Activated CD4-positive, alpha-beta memory T cell treated with anti-CD3 and anti-CD28 coated beads, Interleukin-2, amount 10 ng/mL, durations not matched to agents 7 days and 5 days (primary cell): ENCODE measurements at places on chromosomes 5 and 9. TPM values are rescaled to one million over a fixed set of nuclear protein-coding genes. Genes with fewer than 3 reads are reported as not detected.

GADD45G gene
- 40.4 TPM for total RNA-seq

ANKRD34B gene
- not detected for total RNA-seq

SLC6A19 gene
- total RNA-seq = not detected

KIF4B gene
- total RNA-seq = not detected

FANCG gene
- 100 TPM for total RNA-seq

PAPPA gene
- total RNA-seq = not detected

ORM1 gene
- not detected for total RNA-seq

PCDHGA4 gene
- total RNA-seq = 0.10 TPM

SCGB3A2 gene
- total RNA-seq = not detected

CD14 gene
- total RNA-seq = 0.23 TPM

PCDHGC3 gene
- total RNA-seq = not detected

PCDHGA12 gene
- not detected for total RNA-seq

FAM163B gene
- not detected for total RNA-seq

RLN2 gene
- total RNA-seq = 3.2 TPM

LIX1 gene
- not detected for total RNA-seq

DMRT2 gene
- total RNA-seq = 2.9 TPM

PCDHGC5 gene
- not detected for total RNA-seq

FIBCD1 gene
- not detected for total RNA-seq

SOHLH1 gene
- not detected for total RNA-seq

RELL2 gene
- total RNA-seq = 19.4 TPM

TICAM2 gene
- total RNA-seq = 1.8 TPM

POC5 gene
- 21.5 TPM for total RNA-seq

PCDHB7 gene
- not detected for total RNA-seq

HMGXB3 gene
- total RNA-seq = 41.6 TPM

INSL6 gene
- total RNA-seq = not detected

TMEM232 gene
- 1.1 TPM for total RNA-seq

TMEM174 gene
- not detected for total RNA-seq

EMB gene
- total RNA-seq = 188 TPM

FAM114A2 gene
- total RNA-seq = 28.5 TPM

PRSS3 gene
- total RNA-seq = not detected

BAAT gene
- total RNA-seq = not detected
